ENCODE measurements at places on chromosomes 12 and 14.
A peak's percentile ranks its signal among the peaks of the same experiment; 100 is the strongest.

GRCh38 chr14:69629225-69630127, 18.1 kb downstream of the SUSD6 start:
- no peak for DNase-seq

DNA sequence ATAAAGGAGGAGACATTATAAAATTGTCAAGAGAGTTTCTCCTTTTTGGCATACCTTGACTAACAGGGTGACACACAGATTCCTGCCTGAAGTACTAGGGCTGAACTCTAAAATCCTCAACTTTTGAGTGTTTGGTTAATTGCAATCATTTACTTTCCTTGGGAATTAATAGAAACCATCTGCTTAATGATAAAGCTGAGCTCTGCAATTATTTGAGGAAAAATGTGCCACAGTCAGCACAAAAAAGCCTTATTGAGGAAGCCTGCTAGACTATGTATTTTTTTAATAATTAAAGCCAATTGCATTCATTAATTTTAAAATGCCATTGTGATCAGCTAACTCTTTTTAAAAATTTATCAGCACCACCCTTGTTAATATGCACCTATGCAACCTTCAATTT, 38.7 kb downstream of the PRICKLE1 start:
- DNase-seq = no peak

GRCh38 chr14:72217135-72217534, 284.9 kb downstream of the RGS6 start:
- no peak for DNase-seq

GRCh38 chr12:111650912-111651311, 34.8 kb downstream of the BRAP start:
- DNase-seq = no peak

DNA sequence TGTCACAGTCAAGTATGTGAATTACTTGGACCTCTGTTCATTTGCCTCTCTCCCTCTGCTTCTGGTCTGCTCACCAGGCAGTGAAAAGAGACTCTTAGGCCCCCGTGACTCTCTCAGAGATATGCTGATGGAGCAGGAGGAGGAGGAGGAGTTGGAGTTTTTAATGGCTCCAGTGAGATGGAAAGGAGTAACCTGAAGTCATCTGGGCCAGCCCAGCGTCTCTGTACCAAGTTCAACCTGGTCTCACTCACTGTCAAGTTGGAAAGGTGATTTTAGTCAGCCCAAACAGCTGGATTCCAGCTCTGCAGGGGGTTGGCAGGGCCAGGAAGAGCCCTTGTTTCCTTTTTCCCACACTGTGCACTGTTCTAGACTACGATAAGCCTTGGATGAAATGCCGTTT, 48.6 kb downstream of the SH2B3 start:
- no peak for DNase-seq

DNA sequence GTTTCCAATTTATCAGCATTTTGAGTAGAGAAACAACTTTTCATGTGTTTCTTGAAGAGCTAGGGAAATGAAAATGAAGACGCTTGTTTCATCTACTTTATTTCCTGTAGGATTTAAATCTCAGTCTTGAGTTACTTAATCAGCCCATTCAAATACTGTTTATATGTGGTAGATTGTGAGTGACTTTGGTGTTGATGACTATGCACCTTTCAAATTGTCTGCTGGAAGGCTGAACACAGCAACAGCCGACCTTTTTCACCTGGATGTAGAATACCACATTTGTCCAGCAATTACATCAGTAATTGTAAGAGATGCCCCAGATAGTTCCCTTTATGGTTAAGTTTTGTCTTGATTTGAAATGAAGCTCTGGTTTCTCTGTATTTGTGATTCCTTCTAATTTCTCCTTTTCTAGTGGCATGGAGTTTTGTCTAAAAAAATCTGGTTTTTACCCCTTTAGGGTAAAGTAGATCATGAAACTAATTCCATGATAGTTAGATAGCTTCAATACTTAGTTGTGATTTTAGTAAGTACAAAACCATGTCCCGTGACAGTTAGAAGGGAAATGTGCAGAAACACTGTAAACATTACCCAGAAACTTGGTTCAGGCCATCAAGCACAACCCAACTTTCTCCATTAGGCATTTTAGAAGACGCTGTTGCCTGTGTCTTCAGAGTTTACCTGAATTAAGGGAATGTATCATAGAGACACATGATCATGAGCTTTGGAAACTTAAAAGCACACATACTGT, 165.0 kb downstream of the SRGAP1 start:
- DNase-seq = no peak

DNA sequence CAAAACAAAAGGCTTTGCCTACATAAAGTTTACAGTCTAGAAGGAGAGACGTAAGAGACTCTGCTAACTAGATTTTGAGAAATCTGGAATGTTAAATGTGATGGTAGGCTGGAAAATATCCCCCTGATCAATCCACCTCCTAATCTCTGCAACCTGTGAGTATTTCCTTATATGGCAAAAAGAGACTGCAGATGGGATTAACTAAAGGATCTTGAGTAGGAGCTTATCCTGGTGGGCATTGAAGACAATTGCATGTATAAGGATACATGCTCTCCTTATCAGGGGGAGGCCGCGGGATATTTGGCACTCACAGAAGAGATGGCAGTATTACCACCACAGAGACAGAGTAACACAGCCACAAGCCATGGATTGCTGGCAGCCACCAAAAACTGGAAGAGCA, 95.2 kb downstream of the EGLN3 start:
- no peak for DNase-seq

DNA sequence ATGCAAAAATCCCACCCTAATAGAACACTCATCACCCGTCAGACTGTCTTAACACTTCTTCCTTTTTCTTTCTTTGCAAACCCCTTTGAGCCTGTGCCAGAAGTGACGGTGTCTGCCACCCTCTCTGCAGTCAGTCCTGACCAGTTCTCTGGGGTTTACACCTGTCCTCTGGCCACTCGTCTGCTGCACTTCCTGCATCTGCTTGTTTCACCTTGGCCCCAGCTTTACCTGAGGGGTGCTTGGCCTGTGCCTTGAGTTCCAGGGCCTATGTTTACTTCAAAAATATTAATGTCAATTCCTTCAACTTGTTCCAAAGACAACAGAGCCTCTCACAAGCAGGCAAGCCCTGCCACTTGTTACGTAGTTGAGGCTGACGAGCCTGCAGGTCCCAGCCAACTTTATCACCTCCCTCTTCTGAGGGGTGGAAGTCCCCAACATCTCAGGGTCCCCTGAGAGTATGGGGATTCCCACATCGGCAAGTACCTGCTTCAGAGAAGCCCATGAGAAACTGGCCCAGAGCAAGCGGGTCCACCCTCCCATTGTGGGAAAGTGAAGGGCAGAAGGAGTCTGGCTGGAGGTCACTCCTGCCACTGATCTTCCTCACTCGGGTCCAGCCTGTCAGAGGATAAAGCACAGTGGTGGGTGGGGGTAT, 205.4 kb downstream of the DAD1 start:
- DNase-seq = peak; percentile 31

- no peak for DNase-seq
Observed at GRCh38 chr14:54252072-54252730, 144.6 kb upstream of the CDKN3 start.
